Thymus (tissue), 14 donors: ENCODE measurements at places on chromosomes 6 and 20.

GRCh38 chr6:42889815-42890214 lies 10.4 kb downstream of the RPL7L1 start:
- no peak for DNase-seq

GRCh38 chr20:46040902-46041535 lies 12.0 kb downstream of the SLC12A5 start:
- peak; percentile 62 for DNase-seq

DNA sequence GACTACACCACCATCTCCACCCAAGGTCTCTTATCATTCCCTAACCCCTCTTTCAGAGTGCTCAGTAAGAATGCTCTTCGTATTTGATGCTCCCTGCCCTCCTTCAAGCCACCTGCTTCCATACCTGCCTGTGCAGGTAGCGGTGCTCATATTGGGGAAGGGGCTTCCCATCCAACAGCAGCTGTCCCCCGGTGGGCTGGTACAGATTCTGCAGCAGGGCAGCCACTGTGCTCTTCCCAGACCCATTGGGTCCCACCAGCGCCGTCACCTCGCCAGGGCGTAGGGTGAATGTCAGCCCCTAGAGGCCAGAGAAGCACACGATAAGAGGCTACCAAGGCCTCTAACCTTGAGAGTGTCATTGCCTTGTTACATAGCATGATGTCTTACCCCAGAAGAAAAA lies 3.9 kb upstream of the PSMB8 start:
- no peak for DNase-seq

DNA sequence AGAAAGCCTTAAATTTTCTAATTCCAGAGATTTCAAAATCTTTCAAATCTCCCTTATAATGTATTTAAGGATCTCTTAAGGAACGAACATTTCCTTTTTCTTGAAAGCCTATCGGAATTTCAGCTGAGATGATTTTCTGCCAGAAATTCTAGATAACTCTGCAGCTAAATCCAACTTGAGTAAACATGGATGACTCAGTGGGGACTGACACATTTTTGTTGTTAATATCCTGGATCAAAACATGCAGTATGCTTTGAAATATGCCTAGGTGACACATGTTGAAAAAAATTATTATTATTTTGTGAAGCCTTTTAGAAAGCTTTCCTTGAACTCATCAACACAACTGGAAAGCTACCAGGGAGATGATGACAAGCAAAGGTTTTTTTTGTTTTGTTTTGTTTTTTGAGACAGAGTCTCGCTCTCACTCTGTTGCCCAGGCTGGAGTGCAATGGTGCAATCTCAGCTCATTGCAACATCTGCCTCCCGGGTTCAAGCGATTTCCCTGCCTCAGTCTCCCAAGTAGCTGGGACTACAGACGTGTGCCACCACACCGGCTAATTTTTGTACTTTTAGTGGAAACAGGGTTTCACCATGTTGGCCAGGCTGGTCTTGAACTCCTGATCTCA lies 140.1 kb upstream of the SNX9 start:
- DNase-seq: no peak

DNA sequence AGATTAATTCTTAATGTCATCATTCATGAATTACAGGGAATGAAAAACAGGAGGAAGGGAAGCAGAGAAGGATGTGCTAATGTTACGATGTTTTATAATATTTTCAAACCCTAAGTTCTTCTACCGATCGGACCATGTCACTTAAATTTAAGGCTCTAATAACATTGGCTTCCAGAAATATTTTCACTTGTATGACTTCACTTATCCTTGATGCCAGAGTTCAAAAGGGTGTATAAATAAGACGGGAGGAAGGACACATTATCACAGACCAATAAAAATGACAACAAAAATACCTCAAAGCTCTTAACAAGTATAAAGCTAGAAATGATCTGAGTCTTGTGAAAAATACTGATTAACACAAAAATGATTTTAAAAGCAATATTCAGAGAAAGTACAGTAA lies 370.4 kb upstream of the CITED2 start:
- DNase-seq: no peak

DNA sequence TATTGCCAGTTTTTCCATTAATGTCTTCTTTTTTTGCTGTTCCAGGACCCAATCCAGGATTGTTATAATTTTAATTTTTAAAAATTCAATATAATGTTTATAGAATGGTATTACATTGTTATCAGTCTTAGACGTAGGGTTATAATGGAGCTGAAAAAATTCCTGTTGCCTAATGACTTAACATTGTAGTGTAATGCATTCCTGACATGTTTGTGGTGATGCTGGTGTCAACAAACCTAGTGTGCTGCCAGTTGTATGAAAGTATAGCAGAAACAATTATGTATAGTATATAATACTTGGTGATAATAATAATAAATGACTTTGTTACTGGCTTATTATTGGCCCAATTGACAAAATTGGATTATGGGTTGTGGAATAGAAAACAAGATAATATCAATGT lies 30.4 kb downstream of the KIZ start:
- DNase-seq: no peak

GRCh38 chr6:88302769-88303225 lies 136.7 kb upstream of the CNR1 start:
- DNase-seq: no peak

GRCh38 chr20:62367136-62367632 lies at the start of gene LAMA5:
Gene LAMA5, minus strand, starts transcription at chr20:62367312. Its CDS starts 67 bp downstream, at chr20:62367245.
- no peak for DNase-seq

DNA sequence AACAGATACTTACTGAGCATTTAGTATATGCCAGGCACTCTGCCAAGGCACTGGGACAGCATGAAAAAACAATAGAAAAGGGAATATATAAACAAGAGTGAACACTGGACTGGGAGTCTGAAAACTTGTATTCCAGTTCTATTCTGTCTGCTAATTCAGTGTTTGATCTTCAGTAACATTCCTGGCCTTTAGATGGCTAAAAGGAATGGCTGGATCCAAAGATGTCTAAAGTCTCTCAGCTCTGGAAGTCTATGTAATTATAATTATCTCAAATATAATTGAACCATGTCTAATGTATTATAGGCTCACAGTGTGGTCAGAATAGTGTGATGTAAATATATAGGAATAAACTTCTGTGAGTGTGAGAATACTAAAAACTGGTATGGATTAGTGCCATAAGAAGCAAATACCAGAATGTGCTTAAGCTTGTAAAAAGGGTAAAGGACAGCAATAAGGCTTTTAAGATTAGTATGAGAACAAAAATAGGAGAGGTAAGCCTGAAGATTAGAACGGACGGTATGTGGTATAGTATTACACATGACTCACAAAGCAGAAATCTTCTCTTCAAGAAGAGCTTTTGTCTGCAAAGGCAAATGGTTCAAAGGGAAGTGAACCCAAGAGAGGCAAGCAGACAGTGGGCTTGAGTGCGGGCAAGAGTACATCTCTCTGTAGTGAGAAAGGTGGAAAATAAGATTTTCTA lies 68.5 kb downstream of the TMEM200A start:
- no peak for DNase-seq

GRCh38 chr20:59365611-59366285 lies 65.3 kb downstream of the EDN3 start:
- no peak for DNase-seq

- no peak for DNase-seq
Measured at GRCh38 chr20:61746781-61747180, 318.9 kb downstream of the TAF4 start.

DNA sequence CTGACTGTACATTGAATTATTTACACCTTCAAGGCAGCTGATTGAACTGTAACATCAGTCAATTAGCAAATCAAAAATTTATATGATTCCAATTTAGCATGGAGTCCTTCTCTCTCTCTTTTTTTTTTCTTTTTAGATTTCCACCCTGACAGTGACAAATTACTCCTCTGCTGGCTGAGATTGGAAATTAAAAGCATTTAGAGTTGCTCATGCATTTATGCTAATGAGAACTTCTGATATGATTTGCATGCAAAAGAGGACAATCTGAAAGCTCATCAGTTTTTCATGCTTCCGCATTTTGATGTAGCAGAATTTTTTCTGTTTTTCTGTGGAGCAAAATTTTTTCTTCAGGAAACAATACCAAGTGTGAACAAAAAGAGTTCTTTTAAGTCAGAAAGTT lies 130.5 kb upstream of the NOX3 start:
- DNase-seq: no peak

- no peak for DNase-seq
Measured at GRCh38 chr20:44198872-44199271, 11.7 kb downstream of the OSER1 start.

- DNase-seq: no peak
Measured at GRCh38 chr6:118134206-118134605, 227.1 kb downstream of the SLC35F1 start.

- no peak for DNase-seq
Measured at GRCh38 chr6:33882154-33882553, 78.4 kb upstream of the MLN start.

GRCh38 chr6:104404377-104404776 lies 455.3 kb downstream of the HACE1 start:
- DNase-seq: no peak

GRCh38 chr6:112485120-112485826 lies 138.1 kb downstream of the RFPL4B start:
- no peak for DNase-seq

GRCh38 chr20:34874094-34874654 lies 1.5 kb upstream of the GGT7 start:
- peak; percentile 56 for DNase-seq

DNA sequence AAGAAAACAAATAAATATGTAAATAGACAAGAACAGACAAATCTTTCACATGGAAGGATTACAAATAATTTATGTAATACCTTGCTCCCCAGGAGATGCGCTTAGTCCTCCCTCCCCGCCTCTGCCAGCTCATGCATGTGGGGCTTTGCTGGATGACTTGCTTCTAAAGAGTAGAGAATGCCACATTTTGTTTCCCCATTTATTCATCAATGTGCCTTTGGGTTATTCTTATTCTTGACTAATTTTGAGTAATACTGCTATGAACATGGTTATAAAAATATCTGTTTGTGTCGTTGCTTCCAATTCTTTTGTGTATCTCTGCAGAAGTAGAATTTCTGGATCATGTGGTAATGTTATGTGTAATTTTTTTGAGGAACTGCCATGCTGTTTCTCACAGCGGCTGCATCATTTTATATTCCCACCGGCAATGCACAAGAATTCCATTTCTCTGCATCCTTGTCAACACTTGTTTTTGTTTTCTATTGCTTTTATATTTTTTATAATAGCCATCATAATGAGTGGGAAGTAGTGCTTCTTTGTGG lies 23.8 kb upstream of the DUSP22 start:
- no peak for DNase-seq

DNA sequence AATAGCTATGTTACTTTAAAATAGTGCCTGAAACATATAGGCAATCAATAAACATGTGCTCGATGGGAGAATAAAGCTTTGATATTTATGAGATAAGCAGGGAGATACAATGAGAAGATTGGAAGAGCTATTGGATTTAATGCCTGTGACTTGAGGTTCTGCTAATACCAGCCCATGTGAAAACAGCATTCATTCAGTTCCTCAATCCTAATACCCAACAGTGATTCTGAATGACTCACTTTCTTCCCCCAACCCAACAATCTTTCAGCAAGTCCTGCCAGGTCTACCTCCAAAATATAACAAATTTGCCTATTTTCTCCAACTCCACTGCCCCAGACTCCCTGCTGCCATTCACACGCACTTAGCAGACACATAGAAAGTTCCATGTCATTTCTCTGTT lies 26.6 kb upstream of the KLHL31 start:
- DNase-seq: no peak

DNA sequence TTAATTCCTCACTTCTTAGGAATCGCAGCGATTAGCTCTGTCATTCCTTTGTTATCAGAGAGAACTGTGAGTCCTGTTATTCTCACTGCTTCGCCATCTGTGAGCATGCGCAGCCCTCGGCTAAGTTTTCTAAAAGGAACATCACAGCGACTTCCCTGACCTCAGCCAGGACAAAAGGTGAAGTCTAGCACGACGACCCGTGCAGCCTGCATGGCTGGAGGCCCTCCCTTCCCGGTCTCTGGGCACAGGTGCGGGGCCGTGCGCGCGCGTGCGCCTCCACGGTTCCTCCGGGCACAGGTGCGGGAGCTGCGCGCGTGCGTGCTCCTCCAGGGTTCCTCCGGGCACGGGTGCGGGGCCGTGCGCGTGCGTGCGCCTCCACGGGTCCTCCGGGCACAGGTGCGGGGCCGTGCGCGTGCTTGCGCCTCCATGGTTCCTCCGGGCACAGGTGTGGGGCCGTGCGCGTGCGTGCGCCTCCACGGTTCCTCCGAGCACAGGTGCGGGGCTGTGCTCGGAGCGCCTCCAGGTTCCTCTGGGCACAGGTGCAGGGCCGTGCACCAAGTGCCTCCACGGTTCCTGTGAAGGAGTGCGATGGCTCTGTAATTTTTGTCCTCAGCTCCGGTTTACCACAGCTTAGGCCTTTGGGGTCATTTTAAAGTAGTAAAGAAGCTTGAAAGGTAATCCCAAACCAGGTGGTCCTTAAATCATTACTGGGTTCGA lies 212.3 kb downstream of the ERMARD start:
- DNase-seq: no peak
